Suppressor macrophage treated with lipopolysaccharide for 1 hour (primary cell): ENCODE measurements at places on chromosomes 6 and 20.

DNA sequence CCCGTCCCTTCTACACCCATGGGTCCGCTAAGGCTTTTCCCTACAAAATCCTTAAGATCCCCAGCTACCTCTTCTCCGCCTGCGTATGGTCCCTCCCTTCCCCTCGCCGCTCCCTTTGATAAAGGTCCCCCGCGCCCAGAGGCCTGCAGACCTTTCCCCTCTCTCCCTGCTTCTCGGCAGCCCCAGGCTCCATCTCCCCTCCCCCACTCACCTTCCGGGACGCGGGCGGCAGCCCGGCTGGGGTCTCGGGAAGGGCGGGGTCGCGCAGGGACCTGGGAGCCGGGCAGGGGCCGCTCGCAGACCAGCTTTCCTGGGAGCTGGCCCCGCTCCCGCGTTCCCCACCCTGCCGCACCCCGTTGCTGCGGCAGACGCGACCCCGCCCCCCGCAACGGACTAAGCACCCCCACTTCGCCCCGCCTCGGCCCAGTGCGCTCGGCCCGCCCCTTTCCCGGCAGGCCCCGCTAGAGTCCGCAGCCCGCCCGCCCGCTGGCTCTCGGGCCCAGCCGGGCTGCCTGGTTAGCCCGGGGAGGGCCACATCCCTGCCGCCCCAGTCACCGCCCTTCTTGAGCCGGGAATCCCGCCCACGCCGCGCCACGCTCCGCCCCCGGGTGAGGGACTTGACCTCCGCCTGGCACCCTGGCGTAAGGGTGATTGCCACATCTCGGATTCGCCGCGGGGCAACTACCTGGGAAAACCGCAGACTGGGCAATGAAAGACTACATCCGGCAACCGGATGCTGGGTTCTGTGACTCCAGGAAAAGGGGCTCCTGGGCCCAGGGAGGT lies at the start of gene FLOT1:
Gene FLOT1, minus strand, starts transcription at position 372 of the 783 bp plus-strand sequence. CDS start 498 bp downstream, outside the sequence.
- DNase-seq = peak; percentile 100

DNA sequence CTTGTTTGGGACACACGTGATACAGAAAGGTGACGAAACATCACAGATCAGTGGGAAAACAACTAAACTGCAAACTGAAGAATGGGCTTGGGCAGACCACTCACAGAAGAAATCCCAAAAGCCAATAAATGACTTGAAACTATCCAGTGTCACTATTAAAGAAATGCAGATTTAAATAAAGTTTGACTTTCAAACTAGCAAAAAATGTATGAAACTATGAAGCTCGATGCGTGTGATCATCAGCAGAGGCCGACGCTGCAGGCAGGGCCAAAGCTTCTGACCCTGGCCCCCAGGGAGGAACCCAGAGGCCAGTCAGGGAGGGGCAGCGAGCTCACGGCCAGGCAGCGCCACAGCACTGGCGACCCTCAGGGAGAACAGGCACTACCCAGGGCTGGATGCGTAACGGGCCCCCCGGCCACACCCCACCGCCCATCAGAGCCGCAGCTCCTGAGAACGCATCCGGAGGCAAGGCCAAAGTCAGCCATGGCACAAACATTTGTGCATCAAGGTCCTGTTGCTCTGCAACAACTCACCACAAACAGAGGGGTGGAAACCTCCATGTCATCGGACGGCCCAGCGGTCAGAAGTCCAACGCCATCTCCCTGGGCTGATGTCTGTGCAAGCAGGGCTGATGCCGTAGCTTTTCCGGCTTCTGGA lies 94.1 kb downstream of the YTHDF1 start:
- no peak for DNase-seq

- no peak for DNase-seq
Observed at GRCh38 chr6:25835442-25836283, 3.8 kb upstream of the SLC17A1 start.

- DNase-seq = peak; percentile 72
Observed at GRCh38 chr6:137248702-137249101, 29.5 kb upstream of the IFNGR1 start.

GRCh38 chr6:73722318-73723060 lies 26.5 kb downstream of the CD109 start:
- peak; percentile 90 for DNase-seq

GRCh38 chr20:9889270-9889981 lies 50.5 kb upstream of the PAK5 start:
- peak; percentile 48 for DNase-seq

GRCh38 chr6:30100585-30101443 lies 12.1 kb downstream of the TRIM31 start:
- DNase-seq = peak; percentile 68

DNA sequence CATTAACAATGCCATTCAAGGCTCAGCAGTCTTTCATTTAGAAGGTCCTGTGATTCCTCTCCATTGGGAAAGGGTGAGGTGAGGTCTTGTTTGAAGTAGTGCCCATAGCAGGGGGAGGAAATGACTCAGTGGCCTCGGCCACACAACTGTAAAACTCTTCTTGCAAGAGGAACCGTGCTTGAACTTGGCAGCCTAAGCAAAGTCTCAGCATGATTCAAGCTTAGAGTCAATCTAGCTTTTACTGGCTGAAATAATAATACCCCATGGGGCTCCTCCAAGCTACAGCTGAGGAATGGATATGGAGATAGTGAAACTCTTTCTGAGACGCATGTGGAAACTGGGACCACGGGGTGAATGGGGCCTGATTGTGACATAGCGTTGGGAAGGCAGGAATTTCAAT lies 428.2 kb downstream of the BMP2 start:
- no peak for DNase-seq

- DNase-seq = no peak
Observed at GRCh38 chr20:14855171-14855570, 517.8 kb upstream of the FLRT3 start.

DNA sequence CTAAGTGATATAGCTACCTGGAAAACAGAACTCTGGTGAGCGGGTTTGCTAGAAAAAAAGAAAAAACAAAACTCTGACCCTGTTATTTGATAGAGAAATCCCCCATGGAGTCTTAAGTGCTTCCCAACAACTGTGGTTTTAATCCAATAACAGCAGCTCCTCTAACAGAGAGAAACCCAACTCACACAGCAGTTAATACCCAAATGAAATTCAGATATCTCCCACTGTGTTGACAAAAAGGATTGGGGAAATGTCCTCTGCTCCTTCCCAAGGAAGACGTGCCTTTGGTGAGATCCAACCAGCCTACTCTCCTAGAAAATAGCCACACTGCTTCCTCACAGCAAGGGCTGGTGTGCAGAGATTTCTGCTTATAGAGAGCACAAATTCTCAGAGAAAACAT lies 200.4 kb upstream of the FBXL4 start:
- no peak for DNase-seq
